HAP-1 (cell line): ENCODE measurements at places on chromosomes 4 and X.

DNA sequence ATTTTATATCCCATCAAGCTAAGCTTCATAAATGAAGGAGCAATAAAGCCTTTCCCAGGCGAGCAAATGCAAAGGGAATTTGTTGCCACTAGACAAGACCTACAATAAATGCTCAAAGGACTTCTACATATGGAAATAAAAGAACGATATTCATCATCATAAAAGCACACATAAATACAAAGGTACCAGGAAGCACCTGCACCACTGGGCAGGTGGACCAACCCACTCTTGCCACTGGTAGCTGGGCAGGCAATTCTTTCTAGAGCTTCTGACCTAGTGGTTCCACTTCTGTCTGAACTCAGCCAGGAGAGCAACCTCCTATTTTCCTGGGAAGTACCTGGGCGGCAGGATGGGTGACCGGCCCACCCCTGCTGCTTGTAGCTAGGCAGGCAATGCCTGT, 237.2 kb upstream of the ITM2A start:
- DNase-seq, result no peak

DNA sequence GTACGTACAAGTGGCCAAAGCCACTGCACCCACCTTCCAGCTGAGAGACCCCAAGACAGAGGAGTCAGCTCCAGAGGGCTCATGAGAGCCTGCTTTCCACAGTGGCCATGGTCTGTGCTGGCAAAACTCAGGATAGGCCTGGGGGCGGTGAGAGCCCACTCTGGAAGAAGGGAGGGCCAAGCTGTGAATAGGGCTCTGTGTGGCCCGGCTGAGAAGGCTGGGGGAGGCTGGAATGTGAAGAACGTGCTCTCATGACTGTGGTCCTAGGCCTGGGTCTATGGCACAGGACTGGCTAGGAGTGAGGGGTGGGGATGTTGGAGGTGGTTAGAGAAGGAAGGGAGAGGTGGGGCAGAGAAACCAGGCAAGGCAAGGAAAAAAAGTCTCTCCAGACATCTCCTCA, 13.3 kb downstream of the STARD8 start:
- no peak for DNase-seq

DNA sequence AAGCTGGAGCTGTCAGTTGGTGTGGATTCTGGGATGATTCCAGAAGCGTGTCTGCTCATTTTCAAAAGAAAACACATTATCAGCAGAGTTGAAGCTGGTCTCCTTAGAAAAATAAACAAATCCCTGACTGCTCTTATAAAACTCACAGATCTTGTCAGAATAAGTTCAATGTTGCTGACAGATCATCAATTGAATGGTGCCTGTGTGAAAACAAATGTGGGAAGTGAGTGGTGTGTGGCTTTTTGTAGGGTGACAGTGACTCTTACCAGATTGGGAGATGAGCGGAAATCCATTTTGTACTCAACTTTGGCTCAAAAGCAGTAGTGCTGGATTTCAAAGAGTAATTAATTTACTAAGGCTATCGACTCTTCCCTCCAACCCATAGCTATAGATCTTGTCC, 807.8 kb downstream of the RAPGEF2 start:
- DNase-seq, result no peak

DNA sequence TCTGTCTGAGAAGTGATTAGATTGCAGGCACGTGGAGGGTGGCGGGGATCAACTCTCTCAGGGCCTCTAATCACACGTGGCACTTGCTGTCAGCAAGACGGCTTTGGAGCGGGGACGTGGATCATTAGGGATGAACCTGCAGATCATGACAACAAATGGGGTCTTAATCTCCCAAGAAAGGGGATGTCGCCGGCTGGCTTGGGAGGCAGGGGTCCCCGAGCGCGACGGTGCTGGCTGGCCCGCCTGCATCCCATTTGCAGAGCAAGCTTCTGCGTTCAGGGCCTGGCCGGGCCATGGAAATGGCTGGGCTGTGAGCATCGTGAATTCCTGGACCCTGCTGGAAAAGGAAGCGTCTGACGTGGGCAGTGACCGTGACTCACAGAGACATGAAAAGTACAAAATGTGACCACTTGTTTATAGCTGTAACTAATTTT, 85.1 kb upstream of the SHOX start:
- DNase-seq, result no peak

GRCh38 chrX:54530357-54530900, 410 bp downstream of the GNL3L start:
- no peak for DNase-seq

DNA sequence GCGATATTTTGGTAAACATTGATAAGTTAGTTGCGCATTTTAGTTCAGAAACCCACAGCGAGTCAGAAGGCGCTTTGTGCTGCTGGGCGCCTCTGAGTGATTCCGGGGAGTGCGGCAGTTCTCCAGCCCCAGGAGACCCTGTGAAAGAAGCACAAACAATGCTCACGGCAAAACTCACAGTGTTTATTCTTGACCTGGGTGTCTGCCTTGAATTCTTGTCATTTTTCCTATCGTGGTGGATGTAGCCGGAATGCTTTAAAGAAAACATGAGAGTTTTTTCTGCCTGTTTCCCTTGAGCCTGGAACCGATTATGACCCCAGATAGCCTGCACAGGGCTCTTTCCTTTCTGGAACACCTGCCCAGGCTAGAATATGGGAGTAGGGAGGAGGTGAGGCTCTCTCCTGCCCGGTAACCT, 6.7 kb downstream of the TBL1X start:
- DNase-seq, result no peak

- DNase-seq, result no peak
Measured at GRCh38 chrX:51955200-51955599, 61.8 kb downstream of the MAGED1 start.

DNA sequence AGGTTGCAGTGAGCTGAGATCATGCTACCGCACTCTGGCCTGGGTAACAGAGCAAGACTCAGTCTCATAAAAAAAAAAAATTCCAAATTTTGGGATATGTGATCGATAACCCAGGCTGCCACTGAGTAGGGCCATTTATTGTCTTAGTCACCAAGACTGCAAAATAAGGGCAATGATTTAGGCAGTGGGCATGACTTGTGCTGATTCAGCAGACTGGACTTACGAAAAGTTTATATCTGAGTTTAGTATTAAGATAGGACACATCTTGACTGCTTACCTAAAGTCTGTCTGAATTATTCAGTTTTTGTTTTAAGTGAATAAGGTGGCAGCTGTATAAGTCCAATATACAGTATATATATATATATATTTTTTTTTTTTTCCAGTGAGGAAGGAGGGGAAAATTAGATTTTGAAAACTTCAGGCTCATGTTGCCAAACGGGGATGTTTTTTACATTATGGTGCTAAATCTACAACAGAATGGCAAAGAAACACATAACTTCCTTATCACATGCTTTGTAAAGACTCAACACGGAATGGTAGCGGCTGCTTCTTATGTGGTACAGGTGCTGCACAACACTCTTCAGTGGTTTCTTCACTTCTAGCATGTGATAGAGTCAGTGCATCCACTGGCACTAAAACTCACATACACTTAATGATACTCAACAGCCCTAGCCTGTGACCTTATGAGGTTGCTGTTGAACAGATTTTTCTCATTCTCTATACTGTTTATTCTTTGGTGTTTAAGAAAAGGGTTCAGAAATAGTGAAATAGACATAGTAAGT, 6.5 kb downstream of the TEX13D start:
- no peak for DNase-seq

DNA sequence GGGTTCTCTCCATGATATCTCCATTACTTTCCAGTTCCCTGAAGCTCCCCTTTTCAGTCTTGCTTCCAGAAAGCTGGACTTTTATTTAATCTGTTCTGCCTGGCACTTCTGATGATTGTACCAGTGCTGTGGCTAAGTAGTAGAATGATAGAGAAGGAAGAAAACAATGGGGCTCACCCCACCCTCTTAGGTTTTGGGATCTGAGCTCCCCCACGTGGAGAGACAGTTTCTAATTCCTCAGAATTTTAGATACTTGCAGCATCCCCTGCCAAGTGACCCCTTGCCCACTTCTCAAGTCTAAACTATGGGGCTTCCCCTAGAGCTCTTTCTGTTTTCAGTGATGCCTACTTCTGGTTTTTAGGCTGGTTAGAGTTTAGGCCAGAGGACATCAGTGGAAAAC, 73.9 kb downstream of the GC start:
- DNase-seq, result no peak

DNA sequence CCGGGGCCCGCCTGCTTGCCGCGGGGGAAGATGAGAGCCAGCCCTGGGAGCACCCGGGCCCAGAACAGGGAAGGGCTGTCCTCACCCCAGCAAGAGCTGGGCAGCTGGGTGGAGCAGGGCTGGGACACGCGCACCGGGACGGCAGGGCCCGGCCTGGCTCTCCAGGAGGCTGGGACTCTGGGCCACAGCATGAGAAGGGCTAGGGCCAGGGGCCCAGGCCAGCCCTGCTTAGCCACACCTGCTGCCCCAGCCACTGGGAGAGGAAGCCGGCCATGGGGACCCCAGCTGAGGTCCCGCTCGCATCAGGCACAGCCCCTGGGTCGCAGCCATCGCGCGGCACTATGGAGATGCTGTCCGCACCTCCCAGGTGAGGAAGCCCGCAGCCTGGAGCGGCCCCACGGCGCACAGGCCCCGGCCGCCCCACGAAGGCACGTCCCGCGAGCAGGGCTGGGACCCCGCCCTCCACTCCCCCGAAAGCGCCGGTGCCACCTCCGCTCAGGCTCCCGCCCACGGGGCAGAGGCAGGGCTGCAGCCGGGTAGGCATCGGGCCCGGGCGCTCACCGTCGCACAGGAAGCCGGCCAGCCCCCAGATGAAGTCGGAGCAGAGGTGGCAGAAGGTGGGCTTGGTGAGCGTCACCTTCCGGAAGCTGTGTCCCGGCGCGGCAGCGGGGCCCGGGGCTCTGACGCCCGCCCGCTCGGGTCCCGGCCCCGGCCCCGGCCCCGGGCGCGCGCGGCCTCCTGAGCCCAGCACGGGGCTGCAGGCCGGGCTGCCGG, 531 bp downstream of the DGKQ start:
- no peak for DNase-seq

GRCh38 chr4:100087743-100088142, 102.5 kb downstream of the DDIT4L start:
- DNase-seq, result no peak

DNA sequence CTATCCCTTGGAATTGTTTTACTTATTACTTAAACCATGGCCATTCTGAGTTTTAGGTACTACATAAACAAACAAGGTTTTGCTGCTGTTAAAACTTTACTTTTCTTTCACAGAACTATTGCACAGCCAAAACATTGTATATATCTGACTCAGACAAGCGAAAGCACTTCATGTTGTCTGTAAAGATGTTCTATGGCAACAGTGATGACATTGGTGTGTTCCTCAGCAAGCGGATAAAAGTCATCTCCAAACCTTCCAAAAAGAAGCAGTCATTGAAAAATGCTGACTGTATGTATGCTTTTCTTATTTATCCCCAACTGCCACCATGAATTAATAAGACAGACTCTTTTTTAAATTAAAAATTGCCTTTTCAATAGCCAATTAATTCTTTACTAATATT, 69.8 kb downstream of the CCKAR start:
- DNase-seq, result no peak

- no peak for DNase-seq
Measured at GRCh38 chr4:2082118-2082517, 23.0 kb downstream of the NAT8L start.

DNA sequence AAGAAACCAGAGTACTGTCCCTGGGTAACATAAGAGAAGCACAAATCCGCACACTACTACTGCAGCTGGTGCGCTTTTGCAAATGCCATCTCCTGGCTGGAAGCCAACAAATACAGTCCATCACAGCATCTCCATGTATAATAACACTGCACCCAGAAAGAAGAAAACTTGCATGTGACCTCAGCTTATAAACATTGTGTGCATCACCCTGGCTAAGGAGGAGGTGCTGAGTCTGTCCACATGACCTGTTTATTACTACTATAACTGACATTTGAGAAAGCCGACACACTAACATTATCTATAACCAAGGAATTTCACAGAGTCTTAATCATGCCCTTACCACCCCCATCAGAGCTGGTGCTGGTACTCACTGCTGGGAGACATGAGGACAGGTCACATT, 516.8 kb downstream of the CFAP47 start:
- no peak for DNase-seq

- DNase-seq, result peak; percentile 65
Measured at GRCh38 chr4:183986971-183987946, 82.2 kb downstream of the STOX2 start.

GRCh38 chrX:150365990-150366911, 3.1 kb downstream of the MAMLD1 start:
- DNase-seq, result peak; percentile 87

GRCh38 chr4:138301536-138301935, 59.4 kb upstream of the SLC7A11 start:
- DNase-seq, result peak; percentile 42

- no peak for DNase-seq
Measured at GRCh38 chrX:115487608-115488007, 73.4 kb upstream of the PLS3 start.

GRCh38 chr4:73376976-73377375, 27.1 kb upstream of the ALB start:
- no peak for DNase-seq

DNA sequence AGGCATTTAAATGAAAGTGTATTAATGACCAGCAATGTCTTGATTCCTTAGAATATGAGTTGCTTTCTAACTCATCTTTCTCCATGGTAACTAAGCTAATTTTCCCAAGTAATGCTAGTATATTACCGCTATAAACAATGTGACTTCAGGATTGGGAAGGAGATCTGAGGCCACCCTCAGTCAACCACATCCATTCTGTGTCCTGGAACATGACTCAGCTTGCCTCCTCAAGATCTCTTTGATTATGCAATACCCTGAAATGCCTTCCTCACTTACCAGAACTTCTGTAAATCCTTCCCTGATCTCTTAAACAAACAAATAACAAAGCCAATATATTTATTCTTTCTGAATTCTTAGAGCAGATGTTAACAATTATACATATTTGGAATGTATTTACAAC, 1495.5 kb downstream of the PCDH18 start:
- no peak for DNase-seq

DNA sequence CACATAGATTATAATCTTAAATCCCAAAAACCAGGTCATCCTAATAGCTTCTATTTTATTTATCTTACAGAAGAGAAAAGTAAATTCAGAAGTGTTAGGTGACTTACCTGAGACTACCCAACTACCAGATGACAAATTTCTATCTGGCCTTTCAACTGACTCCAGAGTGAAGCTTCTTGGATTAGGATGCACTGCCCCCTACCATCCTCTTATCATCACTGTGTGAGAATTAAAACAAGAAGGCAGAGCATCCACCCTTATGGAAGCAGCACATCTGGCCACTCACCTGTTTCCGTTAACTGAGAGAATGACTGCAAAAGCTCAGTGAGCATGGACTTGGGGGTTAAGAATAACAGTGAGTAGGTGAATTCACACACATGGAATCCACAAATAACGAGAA, 502.6 kb upstream of the TECRL start:
- no peak for DNase-seq

GRCh38 chr4:126633306-126633705, 999.5 kb upstream of the INTU start:
- no peak for DNase-seq

- no peak for DNase-seq
Measured at GRCh38 chr4:41538017-41538733, at the start of gene LIMCH1. TSS of gene LIMCH1 (plus strand) at chr4:41538157. CDS start at chr4:41605996, 67,839 bp downstream.

- DNase-seq, result no peak
Measured at GRCh38 chr4:19329631-19330030, 922.1 kb upstream of the SLIT2 start.
